Stimulated activated CD4-positive, alpha-beta T cell treated with anti-CD3 and anti-CD28 coated beads, TNF-alpha, amount 100 ng/mL, for 1 hour (primary cell): ENCODE measurements at places on chromosomes 5 and 9.

GRCh38 chr5:72180925-72181324 lies 73.7 kb downstream of the MAP1B start:
- DNase-seq: no peak

DNA sequence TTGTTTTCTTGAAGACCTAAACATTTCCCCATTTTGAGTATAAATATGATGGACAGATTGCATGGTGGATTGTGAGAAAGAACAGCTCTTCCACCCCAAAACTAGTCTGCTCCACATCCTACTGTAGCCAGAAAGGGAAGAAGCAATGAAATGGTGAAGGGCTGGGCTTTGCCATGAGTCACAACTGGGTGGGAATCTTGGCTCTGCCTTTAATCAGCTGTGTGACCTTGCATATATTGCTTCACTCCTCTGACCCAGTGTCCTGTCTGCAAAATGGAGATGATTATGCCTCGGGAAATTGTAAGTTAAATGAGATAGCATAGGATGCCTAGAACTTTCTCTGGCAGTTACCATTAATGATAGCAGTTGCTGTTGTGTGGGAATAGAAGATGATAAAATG lies 101.9 kb downstream of the PDE8B start:
- no peak for DNase-seq

GRCh38 chr9:32584784-32585183 lies 11.8 kb upstream of the NDUFB6 start:
- DNase-seq: no peak

DNA sequence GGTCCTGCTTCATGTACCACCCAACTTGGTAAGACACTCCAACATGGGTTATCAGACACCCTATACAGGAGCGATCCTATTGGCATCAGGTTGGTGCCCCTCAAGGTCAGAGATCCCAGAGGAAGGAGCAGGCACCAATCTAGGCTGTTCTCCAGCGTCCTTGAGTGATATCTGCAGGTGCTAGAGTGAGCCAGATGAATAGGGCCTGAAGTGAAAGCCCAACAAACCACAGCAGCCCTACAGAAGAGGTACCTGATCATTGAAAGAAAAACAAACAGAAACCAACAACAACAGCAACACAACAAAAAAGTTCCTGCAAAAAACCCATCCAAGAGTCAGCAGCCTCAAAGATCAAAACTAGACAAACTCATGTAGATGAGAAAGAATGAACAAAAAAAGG lies 584.8 kb downstream of the HINT1 start:
- no peak for DNase-seq

DNA sequence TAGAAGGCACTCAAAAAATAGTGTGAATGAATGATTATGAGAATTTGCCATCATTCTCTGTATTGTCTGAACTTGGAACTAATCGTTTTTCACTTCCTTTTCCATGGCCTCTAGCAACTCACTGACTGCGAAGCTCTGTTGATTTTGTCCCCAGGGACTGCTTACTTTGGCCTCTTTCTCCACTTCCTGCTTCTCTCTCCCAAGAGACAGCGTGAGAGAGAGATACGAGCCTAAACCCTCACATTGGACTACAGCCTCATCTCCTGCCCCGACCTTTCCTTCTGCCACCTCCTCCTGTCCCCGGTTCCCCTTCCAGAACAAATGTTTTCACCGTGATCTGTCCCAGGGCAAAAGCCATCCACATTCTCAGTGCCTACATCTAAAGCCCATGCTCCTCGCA lies 300.8 kb upstream of the PANK3 start:
- no peak for DNase-seq

- no peak for DNase-seq
Observed at GRCh38 chr5:159912033-159912800, 4.1 kb upstream of the ADRA1B start.

- no peak for DNase-seq
Observed at GRCh38 chr9:20486552-20486951, 135.7 kb downstream of the MLLT3 start.

GRCh38 chr5:135207866-135208265 lies 173.8 kb upstream of the PITX1 start:
- no peak for DNase-seq

- no peak for DNase-seq
Observed at GRCh38 chr5:80481019-80481893, 6.6 kb upstream of the FAM151B start.

GRCh38 chr5:170117736-170118135 lies 12.0 kb downstream of the FOXI1 start:
- no peak for DNase-seq

DNA sequence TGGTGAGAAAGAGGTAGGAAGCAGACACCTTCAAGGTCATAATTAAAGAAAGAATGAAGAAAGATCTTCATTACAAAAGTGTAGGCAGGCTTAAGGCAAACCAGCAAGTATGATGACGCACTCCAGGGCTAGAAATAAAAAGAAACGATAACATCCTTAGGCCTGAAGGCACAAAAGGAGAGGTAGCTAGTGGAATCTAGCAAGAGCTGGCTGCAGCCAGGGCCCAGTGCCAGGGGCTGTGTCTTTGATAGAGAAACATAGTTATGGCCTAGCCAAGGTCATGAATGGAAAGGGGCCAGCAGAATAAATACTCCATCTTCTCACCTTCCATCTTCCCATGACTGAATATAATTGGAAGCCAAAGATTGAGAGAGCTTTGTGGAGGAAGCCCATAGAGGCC lies 6.8 kb upstream of the SH3TC2 start:
- DNase-seq: no peak

- DNase-seq: no peak
Observed at GRCh38 chr9:132147331-132147730, 14.5 kb upstream of the NTNG2 start.

GRCh38 chr9:16289639-16290038 lies 580.8 kb downstream of the BNC2 start:
- DNase-seq: no peak

DNA sequence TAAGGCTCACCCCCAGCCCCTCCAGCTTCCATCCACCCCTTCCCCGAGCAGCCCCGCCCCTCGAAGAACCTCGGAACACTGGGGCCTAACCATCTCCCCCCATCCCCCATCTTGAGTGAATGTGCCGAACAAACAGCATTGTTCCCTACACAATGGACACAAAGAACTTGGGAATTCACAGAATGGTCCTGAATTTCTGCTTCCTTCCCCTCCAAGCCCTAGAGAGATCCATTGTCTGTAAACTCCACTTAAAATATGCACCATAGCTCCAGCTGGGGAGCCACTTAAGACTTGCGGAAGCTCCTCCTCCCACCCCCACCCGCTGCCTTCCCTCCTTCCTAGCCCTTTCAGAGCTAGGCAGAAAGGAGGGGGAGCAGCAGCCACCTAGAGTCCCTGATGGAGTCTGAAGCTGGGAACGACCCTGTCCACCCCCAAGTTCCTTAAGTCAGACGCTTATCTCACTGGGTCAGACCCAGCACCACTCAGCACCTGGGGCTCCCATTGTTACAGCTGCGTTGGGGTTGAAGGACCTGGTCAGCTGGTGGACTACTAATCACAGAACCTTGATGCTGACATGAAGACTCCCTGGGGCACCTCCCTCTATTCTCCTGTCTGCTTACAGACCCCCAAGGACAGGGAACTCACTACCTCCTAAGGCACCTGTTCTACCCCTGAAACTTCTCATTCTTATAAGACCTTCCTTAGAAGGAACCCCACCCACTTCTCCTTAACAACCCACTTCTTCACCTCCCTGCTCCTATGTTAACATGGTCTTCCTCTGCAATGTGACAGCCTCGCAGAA lies 61.4 kb downstream of the PCDH1 start:
- no peak for DNase-seq

DNA sequence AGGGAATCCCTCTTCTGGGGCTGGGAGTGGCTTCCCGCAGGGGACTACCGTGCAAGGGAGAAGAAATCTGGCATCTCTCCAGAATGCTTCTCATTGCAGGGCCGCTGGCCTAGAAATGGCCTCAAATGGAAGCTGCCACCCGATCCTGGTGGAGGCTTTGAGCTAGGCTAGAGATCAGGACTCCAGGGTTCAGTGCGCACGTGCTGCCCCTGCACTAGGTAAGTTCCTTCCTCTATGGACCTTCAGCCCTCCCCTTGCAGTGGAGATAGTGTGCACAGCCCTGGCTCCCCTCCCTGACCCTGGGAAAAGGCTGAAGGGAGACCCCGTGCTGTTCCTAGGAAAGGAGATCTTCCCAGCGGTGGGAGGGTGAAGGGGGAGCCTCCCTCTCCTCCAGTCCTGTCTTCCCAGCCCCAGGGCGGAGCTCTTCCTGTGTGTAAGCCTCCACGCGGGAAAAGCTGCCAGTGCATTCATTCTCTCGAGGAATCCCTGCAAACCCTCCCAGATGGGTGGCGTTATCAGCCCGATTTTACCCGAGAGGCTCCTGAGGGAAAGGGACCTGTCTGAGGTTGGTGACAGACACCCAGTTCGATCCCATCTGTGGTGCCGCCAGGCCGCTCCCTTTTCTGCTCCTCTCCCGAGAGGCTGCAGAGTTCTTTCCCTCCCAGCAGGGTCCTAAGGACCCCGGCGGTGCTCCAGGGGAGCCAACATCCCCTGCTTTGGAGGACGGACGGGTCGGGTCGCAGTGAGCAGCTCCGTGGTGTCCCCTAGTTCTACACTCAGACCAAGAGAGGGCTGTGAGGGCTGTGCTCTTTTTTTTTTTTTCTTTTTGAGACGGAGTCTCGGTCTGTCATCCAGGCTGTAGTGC lies 1.4 kb upstream of the CERCAM start:
- no peak for DNase-seq

GRCh38 chr5:88761269-88761850 lies 121.6 kb downstream of the MEF2C start:
- no peak for DNase-seq

DNA sequence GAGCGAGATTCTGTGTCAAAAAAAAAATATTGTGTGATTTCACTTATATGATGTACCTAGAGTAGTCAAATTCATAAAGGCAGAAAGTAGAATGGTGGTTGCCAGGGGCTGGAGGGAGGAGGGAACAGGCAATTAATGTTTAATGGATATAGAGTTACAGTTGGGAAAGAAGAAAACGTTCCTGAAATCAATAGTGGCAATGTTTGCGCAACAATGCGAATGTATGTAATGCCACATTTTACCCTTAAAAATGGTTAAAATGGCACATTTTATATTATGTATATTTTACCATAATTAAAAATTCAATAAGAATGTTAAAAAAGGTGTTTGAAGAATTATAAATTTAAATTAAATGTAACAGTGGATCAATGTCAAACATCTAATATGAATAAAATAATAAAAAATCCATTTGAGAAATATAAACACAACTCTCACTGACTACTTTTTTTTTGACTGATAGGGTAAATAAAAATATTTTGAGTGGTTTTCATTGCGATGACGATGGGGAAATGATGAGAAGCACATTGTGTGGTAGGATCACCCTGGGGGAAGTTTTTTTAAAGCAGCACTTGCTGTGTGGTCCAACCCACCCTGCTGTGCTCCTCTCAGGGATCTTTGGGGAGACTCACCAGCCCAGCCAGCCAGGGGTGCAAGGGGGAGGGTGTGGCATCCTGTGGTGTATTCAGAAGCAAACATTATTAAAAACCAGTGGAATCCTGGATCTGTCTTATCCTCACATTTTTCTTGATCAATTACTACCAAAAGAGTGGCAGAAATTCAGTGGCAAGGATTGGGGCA lies 4.3 kb downstream of the FYB1 start:
- DNase-seq: no peak

GRCh38 chr5:66171349-66172344 lies 27.5 kb downstream of the SREK1 start:
- DNase-seq: no peak

DNA sequence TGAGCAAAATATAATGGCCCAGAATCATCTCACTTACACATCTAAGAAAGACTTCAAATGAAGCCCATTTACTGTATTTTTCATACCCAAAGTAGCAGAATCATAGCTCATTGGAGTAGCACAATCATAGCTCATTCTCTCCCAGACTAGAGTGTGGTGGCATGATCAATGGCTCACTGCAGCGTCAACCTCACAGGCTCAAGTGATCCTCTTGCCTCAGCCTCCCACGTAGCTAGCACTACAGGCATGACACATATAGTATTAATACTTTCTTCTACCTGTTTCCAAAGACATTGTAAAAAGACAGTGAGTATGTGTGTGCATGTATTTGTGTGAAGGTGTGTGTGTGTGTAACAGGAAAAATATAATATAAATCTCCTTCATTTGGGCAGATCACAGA lies 1247.9 kb upstream of the ACO1 start:
- DNase-seq: no peak

- no peak for DNase-seq
Observed at GRCh38 chr5:12615141-12615820, 711.0 kb upstream of the CTNND2 start.

- DNase-seq: no peak
Observed at GRCh38 chr9:78615372-78615771, 318.4 kb downstream of the PSAT1 start.

DNA sequence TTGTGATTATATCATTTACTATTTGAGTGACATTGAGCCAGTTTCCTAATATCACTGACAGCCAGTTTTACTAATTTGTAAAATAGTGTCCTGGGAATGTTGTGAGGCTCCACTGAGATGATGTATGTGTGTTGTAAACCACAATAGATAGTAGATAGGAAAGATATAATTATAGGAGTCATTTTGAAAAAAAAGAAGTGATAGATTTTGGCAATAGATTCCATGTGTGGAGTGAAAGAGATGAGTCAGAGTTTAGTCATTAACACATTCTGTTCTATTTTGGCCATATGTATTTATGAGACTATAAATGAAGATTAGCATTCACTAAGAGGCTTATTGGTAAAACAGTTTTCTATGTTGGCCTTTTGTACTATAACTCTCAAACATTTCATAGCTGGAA lies 388.2 kb downstream of the FAM170A start:
- no peak for DNase-seq

DNA sequence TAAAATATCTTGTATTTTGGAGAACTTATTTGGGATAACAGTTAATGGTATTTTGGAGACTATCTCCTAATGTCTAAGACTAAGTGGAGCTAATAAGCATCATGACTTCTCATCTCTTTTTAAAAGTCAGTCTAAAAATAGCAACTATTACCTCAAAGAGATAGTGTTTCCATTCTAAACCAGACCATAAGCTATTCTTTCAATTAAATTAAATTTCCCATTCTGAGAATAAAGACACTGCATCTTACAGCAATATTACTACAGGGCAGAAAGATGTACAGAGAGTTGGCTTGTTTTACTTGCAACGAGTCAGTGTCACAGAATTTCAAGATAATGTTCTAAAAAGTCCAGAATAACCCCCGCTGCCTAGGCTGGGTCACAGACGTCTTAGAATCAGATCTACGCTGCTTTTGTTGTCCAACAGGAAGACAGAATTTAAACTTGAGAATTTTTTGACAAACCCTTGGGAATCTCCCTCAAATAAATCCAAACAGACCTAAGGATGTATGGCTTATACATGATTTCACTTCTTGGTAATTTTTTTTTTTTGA lies 98.9 kb downstream of the USP20 start:
- no peak for DNase-seq

GRCh38 chr5:59506285-59506877 lies 387.1 kb downstream of the PDE4D start:
- no peak for DNase-seq

- DNase-seq: no peak
Observed at GRCh38 chr9:3431890-3432289, 93.9 kb downstream of the RFX3 start.
